ENCODE measurements at places on chromosomes 11 and 22.

GRCh38 chr11:124751741-124752470 lies at the start of gene VSIG2:
Gene VSIG2 (minus strand): TSS chr11:124752255. CDS start chr11:124752137, 118 bp downstream.
- peaks cover 6% of the 10 kb centered on the region for H3K36me3 ChIP-seq
- peaks cover 25% of the 10 kb centered on the region for H3K4me1 ChIP-seq
- H3K4me3 ChIP-seq = no peak within 1 kb of the TSS
- no peak within 1 kb of the TSS for H3K27ac ChIP-seq
- no peaks in the 10 kb centered on the region for H3K27me3 ChIP-seq

GRCh38 chr22:33130473-33130872 lies 72.3 kb upstream of the SYN3 start:
- no peak overlapping the region for H3K27ac ChIP-seq
- DNase-seq = no peak
- H3K4me1 ChIP-seq = no peaks in the 10 kb centered on the region
- H3K4me3 ChIP-seq = no peak overlapping the region
- H3K36me3 ChIP-seq = no peaks in the 10 kb centered on the region
- peaks cover 16% of the 10 kb centered on the region for H3K27me3 ChIP-seq

DNA sequence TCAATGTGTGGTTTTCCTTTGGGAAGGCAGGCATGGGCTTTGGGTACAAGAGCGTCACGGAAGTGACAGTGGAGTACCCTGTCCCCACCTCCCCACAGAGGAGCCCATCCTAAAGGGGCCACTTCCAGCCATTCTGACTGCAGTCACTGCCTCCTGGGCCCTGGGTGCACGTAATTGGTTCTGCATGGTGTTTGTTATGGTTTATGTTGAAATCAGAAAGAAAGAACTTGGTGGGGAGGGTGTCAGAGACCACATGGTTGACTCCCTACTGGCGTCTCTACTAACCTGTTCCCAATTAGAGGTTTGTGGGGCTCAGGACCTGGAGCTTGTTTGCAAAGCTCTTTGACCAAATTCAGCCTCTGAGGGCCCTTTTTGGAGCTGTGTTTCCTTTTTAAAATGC lies 40.8 kb downstream of the RIBC2 start:
- no peaks in the 10 kb centered on the region for H3K4me1 ChIP-seq
- no peak overlapping the region for H3K4me3 ChIP-seq
- H3K27me3 ChIP-seq = peaks cover 31% of the 10 kb centered on the region

DNA sequence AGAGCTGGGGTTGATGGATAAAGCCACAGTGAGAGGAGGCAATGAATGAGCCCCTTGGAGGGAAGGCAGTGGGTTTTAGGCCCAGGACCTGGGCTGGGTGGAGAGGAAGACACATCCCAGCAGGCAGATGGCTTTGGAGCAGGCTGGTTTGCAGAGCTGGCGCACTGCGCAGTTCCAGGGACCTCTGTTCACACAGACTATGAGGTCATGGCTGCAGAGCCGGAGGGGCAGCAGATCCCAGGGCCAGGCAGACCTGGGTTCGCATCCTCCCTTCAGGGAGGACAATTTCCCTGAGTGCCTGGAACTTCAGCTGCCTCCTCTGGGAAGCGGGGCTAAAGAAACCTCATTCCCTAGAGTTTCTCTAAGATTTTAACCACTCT lies 28.2 kb upstream of the DGKZ start:
- H3K4me3 ChIP-seq = peak overlapping the region; percentile 54
- no peak for DNase-seq
- peaks cover 16% of the 10 kb centered on the region for H3K4me1 ChIP-seq
- H3K36me3 ChIP-seq = peaks cover 1% of the 10 kb centered on the region
- H3K27me3 ChIP-seq = peaks cover 6% of the 10 kb centered on the region

DNA sequence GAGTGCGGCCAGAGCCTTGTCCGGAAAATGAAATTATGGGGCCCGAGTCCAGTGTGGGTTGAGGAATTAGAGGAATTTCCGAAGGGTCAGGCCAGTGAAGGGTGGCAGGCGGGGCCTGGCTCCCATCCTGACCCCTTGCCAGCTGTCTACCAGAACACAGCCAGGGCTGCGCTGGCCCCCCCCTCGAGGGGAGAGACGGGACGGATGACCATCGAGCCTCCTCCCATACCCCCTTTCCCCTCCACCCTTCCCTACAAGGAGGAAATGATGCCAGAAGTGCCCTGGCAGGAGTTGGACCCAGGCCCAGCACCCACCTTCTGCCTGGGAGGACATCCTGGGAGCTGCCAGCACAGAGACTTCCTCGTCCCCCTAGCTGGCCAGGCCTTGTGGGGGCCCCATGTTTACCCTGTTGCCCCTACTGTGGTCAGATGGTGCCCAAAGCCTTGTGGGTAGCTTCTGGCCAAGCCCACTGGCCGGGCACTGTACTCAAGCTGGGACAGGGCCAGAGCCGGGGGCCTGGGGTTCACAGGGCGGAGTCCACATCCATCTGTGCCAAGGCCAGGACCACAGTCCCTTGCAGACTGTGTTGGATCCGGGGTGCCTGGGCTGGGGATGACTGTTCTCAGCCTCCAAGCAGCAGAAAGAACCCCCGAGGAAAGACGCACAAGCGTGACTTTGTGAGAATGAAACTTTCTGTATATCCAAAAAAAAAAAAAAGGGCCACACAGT lies 20.8 kb downstream of the ARVCF start:
- H3K27ac ChIP-seq = no peak overlapping the region
- H3K4me1 ChIP-seq = no peaks in the 10 kb centered on the region
- no peak overlapping the region for H3K4me3 ChIP-seq

DNA sequence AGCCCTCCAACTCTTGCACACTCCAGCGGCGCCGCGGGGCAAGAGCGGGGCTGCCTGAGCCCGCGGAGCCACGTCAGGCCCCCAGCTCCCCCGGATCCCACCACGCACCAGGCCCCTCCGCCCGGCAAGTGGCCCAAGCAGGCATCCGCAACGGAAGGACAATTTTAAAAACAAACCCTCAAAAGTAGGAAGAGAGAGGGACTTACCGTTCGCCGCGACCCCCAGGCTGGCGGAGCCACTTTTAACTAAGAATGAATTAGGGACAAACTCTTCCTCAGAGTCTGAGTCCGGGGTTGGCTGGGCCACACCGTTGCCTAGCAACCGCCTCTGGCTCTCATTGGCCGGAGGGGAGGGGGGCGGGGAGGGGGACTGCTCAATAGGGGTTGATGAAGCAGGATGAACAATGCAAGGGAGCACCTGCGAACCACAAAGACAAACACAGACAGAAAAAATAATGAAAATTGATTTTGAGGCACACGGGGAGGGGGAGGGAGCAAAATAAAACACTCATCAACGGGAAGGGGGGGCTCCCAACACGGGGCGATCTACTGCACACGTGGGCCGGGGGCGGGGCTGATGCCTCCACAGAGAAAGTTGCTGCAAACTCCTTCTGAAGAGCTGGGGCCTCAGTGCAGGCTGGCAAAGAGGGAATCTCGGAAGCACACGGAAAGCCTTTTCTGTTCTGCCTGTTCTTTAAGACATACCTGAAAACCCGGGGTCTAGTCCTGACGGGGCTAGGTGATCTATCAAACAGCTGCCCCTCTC lies 387.5 kb upstream of the NARS2 start:
- no peak overlapping the region for H3K4me3 ChIP-seq
- no peak for DNase-seq
- no peaks in the 10 kb centered on the region for H3K36me3 ChIP-seq
- no peak overlapping the region for H3K27ac ChIP-seq

- DNase-seq = no peak
- no peaks in the 10 kb centered on the region for H3K27me3 ChIP-seq
- no peak overlapping the region for H3K4me3 ChIP-seq
- H3K4me1 ChIP-seq = peaks cover 2% of the 10 kb centered on the region
These were observed 14.2 kb downstream of the SAAL1 start for GRCh38 chr11:18091731-18092130.
